ENCODE measurements at places on chromosomes 3 and 15.

GRCh38 chr15:35440265-35440664, 105.7 kb downstream of the DPH6 start:
- no peak for DNase-seq

- DNase-seq, result no peak
Measured at GRCh38 chr15:53549697-53550305, 209.7 kb downstream of the WDR72 start.

DNA sequence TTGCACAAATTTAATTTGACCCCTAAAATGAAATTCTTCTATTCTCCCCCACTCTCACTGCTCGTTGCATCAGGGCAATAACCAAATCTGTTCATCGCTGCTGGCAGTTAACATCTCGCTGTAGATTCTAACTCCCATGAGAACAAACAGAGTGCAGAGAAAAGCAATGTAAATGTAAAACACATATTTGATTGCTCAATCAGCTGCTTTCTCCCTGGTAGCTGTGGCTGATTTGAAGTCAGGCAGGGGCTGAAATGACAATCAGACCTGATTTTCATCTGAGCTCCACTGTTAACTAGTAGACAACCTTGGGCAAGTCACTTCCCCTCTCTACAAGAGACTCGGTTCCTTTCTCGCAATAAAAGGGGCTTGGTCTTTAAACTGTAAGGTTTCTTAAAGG, 119.8 kb upstream of the CPNE4 start:
- no peak for DNase-seq

GRCh38 chr3:119826711-119827608, 45.1 kb downstream of the NR1I2 start:
- DNase-seq, result no peak

DNA sequence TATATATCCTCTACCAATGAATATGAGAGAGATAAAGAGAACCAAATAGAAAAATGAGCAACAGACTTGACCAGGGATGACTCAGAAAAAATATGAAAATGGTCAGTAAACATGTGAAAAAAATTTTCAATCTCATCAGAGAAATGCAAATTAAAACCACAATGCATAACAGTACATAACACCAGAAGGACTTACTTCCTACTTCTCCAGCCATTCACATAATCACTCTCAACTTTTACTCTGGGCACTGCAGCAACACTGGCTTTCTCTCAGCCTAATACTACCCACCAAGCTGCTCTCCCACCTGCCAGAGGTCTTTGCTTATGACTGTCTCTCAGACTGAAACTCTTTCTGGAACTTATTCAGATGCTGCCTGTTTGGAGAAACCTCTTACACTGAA, 49.4 kb downstream of the DPH6 start:
- no peak for DNase-seq

All from stimulated activated CD8-positive, alpha-beta memory T cell treated with anti-CD3 and anti-CD28 coated beads, Interleukin-7, amount 100 ng/mL, for 1 hour (primary cell).